Activated B cell treated with CpG ODN at 0.5 μM for 24 hours (primary cell): ENCODE measurements at places on chromosomes 13 and 19.

DNA sequence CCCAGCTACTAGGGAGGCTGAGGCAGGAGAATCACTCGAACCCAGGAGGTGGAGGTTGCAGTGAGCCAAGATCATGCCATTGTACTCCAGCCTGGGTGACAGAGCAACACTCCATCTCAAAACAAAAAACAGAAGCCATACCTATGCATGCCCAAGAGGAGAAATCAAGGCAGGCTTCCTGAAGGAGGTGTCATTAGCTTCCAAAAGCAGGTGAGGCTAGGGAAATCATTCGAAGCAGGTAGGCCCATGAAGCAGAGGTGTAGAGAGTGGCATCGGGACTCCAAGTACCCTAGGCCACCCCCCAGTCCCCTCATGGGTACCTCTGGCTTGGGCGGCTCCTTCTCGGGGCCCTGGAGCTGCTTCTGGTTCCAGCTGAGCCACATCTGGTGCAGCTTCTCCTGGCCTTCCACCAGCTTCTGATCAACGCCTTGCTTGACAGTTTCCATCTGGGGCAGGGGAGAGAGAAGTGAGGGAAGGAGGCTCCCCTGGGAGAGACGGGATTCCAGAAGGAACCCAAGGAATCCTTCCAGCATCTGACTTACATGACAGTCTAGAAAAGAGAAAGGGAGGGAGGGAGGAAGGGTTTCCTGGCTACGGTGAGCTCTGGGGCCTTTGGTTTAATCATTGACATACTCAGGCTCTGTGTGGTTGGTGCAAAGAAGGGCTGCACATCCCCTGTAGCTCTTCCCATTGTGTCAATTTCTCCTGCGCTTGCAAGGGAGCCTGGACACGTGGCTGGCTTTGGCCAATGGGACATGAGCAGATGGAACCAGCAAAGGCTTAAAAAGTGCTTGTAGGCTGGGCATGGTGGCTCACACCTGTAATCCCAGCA, 13.1 kb upstream of the TICAM1 start:
- no peak for DNase-seq

GRCh38 chr13:92463134-92463533, 763.5 kb upstream of the GPC6 start:
- DNase-seq = no peak

GRCh38 chr13:36979361-36980050, 19.6 kb downstream of the ALG5 start:
- no peak for DNase-seq

GRCh38 chr13:48184260-48184659, 48.7 kb upstream of the ITM2B start:
- DNase-seq = no peak

- no peak for DNase-seq
Observed at GRCh38 chr13:78398743-78399410, 204.5 kb downstream of the POU4F1 start.
